Pulmonary artery endothelial cell (primary cell): ENCODE measurements at places on chromosomes 7 and 10.

GRCh38 chr7:159098811-159099655 is 45.6 kb downstream of the VIPR2 start:
- no peak for DNase-seq

- peak; percentile 66 for DNase-seq
These were observed 8.0 kb upstream of the GRK5 start for GRCh38 chr10:119199231-119199992.

GRCh38 chr10:122276611-122277208 is 5.6 kb downstream of the BTBD16 start:
- no peak for DNase-seq

DNA sequence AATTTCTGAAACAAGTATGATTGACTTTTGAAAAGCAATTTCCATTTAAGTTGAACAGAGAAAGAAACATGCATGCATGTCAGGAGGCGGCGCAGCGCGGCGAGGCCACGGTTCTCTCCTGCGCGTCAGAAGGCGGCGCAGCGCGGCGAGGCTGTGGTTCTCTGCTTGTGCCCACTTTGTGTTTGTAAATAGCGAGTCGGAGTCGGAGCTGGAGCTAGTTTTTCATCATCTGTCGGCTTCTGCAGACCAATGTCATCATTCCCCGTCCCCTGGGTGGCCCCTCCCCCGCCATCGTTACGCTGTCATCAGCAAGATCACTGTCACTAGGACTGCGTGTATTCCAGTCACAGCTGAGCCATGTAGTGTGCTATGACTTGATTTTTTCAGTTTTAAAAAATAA is 49.2 kb downstream of the INPP5A start:
- no peak for DNase-seq

DNA sequence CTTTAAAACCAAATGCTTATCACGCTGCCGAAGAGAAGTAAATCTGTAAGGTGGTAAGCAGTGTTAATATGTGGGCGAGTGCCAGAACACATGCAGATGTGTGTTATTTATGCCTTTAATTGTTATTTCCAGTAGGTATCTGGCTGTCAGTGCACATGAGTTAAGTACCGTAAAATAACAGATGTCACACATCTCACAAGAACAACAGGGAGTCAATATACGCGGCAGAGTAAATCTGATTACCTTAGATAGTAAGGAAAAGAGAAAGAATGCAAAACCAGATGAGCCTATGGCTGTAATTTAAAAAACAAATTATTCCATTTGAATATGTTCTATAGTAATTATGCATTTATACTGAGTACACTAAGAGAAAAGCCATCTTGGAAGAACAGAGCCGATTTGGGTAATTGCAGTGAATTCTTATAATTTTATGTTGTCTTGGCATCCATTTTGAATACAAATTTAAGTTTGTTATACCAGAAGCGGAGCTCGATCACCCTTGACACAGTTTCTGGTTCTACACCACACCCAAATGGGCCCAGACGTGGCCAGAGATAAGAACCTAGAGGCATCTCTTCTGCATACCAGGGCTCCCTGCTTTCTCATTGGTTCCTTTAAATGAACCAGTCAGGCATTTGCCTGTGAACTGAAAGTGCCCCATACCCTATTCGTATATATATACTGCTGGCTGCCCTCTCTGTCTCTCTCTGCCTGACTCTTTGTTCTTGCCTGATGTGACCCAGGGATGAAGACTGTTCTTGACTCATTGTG is 34.8 kb downstream of the DNAJB9 start:
- no peak for DNase-seq

DNA sequence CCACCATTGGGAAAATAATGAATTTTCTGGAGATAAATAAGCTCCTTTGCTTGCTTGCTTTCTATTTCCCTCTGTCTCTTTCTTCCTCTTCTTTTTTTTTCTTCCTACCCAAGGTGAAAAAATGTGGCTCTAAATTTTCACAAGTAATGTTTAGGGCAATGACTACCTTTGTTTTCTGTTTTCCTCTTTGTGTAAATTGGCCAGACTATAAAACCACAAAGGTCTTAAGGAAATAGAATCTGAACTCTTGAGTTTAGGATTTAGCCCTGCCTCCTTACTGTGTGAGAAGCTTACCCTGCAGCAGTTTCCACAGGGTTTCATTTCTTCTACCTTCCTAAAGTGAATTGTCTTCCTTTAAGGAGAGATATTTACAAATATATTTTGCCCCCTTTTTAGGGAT is 330.4 kb downstream of the ARL4A start:
- no peak for DNase-seq

GRCh38 chr7:151648429-151648828 is 128.7 kb upstream of the RHEB start:
- no peak for DNase-seq

GRCh38 chr7:157683747-157684156 is 346.9 kb downstream of the DNAJB6 start:
- no peak for DNase-seq

DNA sequence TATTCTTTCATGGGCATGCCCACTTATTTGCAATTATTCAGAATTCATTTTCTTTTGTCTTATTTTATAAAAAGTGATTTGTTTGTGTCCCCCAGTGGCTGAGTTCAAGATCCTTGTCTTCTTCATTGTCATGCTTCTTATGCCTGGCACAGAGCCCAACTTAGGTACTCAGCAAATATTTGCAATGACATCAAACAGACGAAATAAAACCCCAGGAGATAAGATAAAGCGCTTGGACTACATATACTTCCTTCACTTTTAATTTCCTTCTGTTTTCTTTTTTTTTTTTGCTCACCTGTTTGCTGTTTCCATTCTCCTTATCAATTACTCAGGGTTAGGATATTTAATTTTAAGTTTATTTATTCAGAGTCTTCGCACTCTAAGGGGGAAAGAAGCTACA is 225.0 kb downstream of the SDHAF3 start:
- DNase-seq: no peak

- DNase-seq: no peak
These were observed 2.9 kb downstream of the TECPR1 start for GRCh38 chr7:98249106-98249505.

- DNase-seq: no peak
These were observed 51.3 kb upstream of the GSDME start for GRCh38 chr7:24808518-24808917.

DNA sequence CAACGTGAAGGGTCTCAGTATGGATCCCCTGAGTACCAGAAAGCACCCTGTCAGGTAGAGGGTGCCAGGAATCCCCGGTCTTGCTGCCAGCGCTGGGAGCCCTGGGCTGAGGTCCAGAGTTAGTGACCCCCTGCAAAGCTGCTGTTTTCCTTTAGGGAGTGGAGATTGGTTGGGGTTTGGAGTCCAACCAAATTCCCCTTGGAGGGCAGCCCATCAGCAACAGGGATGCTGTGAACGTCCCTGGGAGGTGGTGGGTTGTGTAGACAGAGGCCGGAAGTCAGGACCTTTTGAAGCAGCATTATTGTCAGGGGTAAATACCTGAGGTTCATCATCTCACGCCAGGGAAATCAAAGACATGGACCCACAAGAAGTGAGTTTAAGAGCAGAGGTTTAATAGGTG is 104.2 kb downstream of the COL26A1 start:
- DNase-seq: no peak

DNA sequence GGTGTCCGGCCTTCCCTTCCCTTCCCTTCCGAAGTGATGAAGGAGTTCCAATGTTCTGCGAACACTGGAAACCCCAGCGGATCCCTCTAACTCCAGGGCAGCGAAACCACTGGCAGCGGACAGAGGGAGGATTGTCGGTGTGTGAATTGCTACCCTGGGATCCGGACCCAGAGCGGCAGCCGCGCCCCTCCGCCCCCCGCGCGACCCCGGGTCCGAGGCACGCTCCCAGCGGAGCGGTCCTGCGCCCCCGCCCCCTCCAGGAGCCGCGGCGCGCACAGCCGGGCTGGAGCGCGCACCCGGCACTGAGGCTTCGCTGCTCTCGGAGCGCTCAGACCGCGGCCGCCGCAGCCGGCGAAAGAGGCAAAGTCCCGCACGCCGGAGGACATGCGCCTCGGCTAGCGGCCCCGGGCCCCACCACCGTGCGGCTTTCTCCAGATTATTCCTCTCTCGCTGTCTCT is at the start of gene PTPRZ1:
Gene PTPRZ1 (plus strand): TSS at position 331 of the 458 bp plus-strand sequence. CDS start 339 bp downstream, outside the sequence.
- no peak for DNase-seq

DNA sequence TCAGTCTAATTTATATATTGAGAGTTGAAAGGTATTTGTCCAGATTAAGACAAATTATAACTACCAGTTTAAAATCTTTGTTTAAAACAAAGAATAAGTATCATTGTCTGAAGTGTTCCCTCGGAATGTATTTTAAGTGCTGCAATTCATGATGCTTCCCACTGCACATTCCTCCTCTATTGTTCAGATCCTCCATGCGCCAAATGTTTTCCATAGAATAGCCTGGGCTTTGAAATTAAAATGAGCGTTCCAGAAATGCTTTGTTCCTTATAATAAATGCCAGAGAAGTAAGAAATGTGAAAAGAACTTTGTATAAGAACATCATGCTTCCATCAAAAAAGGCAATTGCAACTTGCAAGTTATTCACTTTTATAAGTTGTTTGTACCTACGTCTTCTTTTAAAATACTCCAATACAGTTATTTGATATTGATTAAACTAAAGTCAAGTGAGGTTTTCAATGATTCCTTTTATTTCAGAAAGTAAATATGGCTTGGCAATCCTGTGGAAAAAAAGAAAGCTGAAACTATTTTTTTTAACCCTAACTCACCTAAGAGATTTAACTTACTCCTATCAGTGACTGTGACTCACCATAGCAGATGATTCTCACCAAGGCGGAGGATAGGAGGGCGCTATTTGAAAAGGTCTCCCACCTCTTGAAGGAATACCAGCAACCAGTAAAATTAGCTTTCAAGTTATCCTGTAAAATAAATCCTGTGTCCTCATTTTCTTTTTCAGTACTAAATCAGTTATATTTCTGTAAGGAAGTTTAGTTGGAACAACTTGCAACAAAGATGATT is 85.8 kb downstream of the CTNNA3 start:
- no peak for DNase-seq

- no peak for DNase-seq
These were observed 744 bp downstream of the FRAT2 start for GRCh38 chr10:97333601-97334369.

DNA sequence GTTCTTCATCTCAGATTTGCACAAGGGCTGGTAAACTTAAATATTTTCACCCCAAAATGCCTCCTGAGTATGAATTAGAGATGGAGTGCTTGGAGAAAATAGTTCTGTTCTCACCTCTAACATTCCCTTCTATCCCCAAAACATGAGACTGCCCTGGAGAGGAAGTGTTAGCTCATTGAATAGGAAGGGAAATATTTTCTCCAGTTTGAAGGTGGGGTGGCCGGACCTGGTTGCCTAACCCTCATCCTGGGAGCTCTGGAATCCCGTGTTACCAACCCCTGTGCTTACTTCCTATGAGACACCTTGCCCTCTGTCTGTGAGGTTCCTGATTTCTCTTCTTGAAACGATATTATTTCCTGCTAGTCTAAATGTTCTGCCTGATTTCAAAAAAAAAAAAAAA is 779 bp downstream of the IFIT2 start:
- no peak for DNase-seq

DNA sequence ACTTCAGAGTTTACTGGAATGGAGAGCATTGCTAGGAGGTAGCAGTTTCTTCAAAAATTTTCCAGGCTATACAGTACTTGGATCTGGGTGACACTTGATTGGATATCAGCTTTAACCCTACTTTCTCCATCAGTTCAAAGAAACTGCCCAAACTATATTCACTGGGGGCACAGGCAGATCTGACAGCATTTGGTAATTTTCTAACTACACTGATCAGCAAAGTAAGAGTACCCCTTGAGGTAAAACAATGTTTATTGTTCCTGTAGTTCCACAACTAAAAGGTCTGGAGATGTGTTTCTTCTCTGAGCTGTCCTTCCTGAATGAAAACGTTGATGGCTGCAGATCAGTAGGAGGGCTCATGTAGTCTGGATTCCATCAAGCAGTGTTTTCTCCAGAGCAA is 104.2 kb downstream of the CABCOCO1 start:
- no peak for DNase-seq

- DNase-seq: no peak
These were observed 20.7 kb downstream of the ANTXRL start for GRCh38 chr10:46307281-46308112.

GRCh38 chr7:102009628-102010027 is 192.2 kb downstream of the CUX1 start:
- no peak for DNase-seq

GRCh38 chr10:60384011-60384410 is 5.7 kb downstream of the ANK3 start:
- DNase-seq: no peak

GRCh38 chr10:131024259-131025131 is 287.0 kb downstream of the TCERG1L start:
- no peak for DNase-seq
